ENCODE measurements at places on chromosomes 2 and 18.

GRCh38 chr2:211766689-211767088, 771.9 kb downstream of the ERBB4 start:
- no peak for DNase-seq

- no peak for DNase-seq
Observed at GRCh38 chr2:144965172-144965571, 445.3 kb upstream of the ZEB2 start.

DNA sequence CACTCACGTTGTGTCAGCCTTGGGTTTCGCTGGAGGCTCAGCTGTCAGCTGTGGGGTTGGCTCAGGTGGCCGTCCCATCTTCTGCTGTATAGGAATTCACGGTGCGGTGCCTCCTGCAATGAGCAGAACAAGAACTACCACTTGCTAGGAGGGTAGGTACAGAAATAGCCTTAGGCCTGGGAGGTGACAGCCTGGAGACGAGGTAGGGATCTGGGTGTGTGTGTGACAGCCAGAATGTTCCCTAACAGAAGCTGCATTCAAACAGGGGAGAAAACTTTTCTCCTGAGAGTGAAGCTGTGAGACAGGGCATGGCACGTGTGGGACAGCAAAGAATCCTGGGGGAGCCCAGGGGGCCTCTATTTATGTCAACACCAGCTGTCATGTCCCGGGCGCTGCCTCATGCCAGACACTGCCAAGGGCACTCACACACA, 8.4 kb upstream of the MAL start:
- no peak for DNase-seq

DNA sequence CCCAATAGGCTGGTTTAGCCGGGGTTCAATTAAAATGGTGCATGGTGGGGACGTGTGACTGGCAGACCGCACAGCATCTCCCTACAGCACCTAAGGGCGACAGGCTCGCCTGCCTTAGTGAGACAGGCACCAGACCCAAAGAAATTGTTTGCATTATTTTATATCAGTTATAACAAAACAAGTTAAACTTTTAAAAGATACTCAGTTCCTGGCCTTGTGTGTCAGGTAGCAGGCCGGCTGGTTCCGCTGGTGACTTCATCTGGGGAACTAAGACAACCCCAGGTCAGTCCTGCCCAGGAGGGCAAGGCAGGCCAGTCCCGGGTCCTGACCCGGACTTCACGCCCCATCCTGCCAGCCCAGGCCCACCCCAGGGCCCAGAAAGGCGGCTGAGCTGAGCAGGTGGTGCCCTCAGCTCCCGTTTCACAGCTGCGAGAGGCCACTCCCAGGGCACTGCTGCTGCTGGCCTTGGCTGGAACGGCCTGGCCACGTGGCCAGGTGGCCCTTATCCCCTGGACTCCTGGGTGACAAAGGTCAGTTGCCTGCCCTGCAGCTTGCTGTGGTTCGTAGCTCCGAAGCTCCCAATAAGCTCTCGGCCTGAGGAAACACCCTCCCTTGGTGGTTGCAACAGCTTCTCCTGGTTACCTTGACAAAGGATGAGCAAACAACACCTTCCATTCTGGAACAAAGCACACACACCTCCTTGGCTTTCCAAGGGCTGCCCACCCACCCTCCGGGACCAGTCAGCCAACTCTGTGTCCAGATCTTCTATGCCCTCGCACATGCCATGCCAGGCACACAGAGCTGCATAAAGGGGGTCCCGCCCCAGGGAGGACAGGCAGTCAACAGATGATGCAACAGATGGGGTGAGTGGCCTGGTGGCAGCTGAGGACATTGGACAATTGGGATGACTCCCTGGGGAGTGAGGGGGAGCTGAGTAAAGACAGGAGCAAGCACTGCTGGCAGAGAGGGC, 11.3 kb upstream of the AGXT start:
- DNase-seq: no peak

GRCh38 chr18:725646-726045, 13.2 kb upstream of the ENOSF1 start:
- DNase-seq: no peak

- DNase-seq: no peak
Observed at GRCh38 chr2:175156534-175156933, 11.5 kb downstream of the ATF2 start.

DNA sequence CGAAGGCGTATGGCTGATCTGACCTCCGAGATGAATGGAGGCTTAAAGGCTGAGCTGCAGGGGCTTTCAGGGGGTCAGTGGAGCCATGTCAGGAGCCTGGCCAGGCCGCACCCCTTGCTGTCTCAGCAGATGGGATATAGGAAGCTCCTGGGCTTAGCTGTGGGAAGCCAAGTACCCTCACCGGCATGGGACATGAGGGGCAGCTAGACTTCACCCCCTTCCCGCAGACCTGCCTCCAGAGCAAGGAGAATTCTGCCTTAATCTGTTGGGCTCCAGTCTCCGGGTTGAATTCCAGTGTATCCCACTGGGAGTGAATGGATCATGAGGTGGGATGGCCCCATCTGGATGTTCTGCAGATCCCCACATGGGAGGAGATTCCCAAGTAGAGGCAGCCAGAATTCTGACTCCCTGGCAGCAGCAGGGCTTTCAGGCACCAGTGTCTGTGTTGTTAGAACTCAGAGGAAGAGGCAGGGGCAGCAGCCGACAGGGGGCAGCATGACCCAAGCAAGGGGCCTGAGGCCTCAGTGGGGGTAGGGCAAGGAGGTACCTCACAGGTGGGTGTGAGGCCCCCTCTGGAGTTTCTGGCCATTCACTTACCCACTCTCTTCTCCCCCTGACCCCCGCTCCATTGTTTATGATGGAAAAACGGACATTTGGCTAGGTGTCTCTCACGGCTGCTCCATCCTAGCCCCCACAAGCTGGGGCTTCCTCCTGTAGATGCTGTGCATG, 19.1 kb downstream of the CAPG start:
- DNase-seq: peak; percentile 56

- no peak for DNase-seq
Observed at GRCh38 chr2:71528131-71528591, 74.8 kb downstream of the DYSF start.

DNA sequence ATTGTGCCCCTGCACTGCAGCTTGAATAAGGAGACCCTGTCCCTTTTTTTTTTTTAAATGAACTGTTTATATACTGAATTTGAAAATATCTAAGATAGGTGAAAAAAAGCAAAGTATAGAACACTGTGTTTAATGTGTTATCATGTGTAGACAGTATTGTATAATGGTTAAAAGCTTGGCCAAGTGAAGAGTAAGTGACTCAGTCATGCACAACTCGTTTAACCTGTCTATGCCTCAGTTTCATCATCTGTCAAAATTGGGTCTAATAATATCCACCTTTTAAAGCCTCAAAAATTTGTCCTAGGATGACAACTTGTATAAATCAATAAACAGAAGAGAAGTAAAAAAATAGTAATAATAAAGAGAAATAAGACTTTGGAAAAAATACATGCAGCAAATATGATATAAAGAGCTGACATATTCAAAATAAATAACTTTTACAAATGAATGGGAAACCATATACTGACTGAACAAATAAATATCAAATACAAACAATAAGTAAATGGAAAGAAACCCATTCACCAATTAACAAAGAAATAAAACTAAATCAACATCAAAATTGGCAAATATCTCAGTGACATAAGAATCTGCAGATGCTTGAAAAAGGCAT, 113.7 kb downstream of the C2orf74 start:
- no peak for DNase-seq

GRCh38 chr2:157628477-157629415, at the start of gene ACVR1C:
Gene ACVR1C, minus strand, starts transcription at chr2:157628864. Its CDS starts 220 bp downstream, at chr2:157628644.
- DNase-seq: peak; percentile 70

Measured in activated naive CD4-positive, alpha-beta T cell (primary cell).